NCI-H1092 (cell line): ENCODE measurements at places on chromosomes 4 and X.

- no peak for DNase-seq
Measured at GRCh38 chrX:137166591-137166990, 132.8 kb upstream of the GPR101 start.

- DNase-seq = no peak
Measured at GRCh38 chrX:55787727-55788126, 70.2 kb downstream of the RRAGB start.

DNA sequence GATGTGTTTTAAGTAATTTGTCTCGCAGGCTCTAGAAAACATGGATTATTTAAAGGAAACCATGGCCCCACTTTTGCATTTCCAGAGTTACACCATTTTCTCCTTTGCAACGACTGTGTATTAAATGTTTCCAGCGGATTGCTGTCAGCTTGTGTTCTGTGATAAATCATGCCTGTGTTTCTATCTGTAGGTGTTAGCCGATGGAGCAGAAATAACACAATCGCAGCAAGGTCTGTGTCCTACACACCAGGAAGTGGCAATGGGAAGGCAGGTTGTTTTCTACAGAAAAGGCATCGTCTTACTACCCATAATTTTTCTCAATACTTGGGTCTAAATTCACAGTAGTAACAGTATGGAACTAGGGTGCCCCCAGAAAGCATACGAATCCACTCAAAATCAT lies 590.1 kb downstream of the NLGN4X start:
- no peak for DNase-seq

GRCh38 chr4:125550769-125551168 lies 236.0 kb downstream of the FAT4 start:
- DNase-seq = no peak

- DNase-seq = no peak
Measured at GRCh38 chr4:149835280-149835679, 19.6 kb upstream of the IQCM start.

DNA sequence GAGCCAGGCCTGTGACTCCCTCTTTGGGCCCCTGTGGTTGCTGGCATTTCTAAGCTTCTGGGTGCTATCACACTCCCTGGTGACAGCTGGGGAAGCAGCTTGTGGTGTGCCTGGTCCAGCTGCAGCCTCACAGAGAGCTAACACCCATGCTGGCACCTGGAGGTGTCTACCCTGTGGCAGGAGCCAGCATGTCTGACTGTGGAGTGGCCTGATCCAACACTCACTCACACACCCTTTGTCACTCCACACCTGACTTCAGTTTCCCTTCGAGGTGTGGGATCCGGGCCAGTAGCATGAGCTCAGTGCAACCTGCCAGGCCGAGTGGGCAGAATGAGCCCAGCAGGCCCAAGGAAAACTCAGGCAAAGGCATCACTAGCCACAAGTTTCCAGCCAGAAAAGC lies 67.5 kb downstream of the TECRL start:
- peak; percentile 7 for DNase-seq
